Neural crest cell (in vitro differentiated cells): ENCODE measurements at places on chromosomes 5 and 9. TPM values are rescaled to one million over a fixed set of nuclear protein-coding genes. Genes with fewer than 3 reads are reported as not detected.

DNA sequence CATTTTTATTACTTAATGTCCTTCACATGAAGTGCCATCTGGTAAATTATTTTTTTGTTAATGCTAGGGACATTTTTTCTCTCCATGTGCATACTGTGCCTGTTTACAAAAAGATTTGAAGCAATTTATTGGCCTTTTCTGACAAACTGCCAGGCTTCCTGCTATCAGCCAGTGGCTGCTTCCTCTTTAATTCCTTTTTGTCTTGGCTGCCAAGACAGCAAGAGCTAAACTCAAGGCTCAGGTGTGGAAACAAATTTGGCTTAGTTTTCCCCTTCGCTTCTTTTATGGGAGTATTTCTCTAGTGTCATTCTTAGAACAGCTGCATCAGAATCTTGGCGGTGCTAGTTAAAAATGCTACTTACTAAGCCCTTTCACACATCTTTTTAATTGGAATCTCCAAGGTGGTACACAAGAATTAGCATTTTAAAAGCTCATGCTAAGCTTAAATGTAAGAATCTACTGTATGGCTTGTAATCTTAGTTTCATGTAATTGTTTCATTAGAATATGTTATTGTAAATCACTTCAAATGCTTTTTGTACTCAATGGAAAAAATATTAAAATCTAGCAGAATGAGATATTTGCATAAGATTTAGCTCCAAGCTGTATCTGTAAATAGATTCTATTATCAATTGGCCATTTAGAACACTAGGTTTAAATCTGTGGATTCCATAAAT is 134.2 kb upstream of the RASGRF2 start:
- DNase-seq, result no peak
- H3K36me3 ChIP-seq, result peaks cover 49% of the 10 kb centered on the region
- no peaks in the 10 kb centered on the region for H3K27me3 ChIP-seq
- H3K4me3 ChIP-seq, result no peak overlapping the region

Gene GHR
- total RNA-seq, result 0.27 and 0.61 TPM in 2 replicates

Gene DCTN4
- total RNA-seq, result 77.3 and 83.3 TPM in 2 replicates

Gene SIT1
- 0.33 TPM in 1 of 2 replicates, not detected in the other for total RNA-seq

- DNase-seq, result no peak
- no peaks in the 10 kb centered on the region for H3K4me1 ChIP-seq
- H3K36me3 ChIP-seq, result no peaks in the 10 kb centered on the region
- no peak overlapping the region for H3K4me3 ChIP-seq
- peaks cover under 1% of the 10 kb centered on the region for H3K27me3 ChIP-seq
Measured at GRCh38 chr5:71883742-71884103, 164.6 kb downstream of the CARTPT start.

DNA sequence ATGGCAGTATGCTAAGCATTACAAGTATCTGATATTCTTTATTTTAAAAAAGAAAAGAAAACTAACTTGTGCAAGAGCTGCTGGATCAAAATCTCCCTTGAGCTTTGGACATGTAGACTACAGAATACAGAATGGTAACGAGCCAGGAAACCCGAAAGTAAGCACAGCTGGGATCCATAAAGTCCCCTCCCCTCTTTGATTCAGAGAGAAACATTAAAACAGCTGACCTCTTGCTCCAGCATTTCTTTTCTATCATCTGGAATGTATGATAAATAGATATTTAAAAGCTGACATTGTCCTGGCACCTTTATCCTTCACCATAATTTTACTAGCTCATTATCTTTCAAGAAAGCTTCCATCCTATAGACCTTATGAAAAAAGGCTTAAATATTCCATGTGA is 28.2 kb upstream of the LPAR1 start:
- H3K27ac ChIP-seq, result no peak overlapping the region
- DNase-seq, result no peak
- H3K27me3 ChIP-seq, result no peaks in the 10 kb centered on the region
- H3K4me3 ChIP-seq, result no peak overlapping the region
- H3K4me1 ChIP-seq, result peaks cover 3% of the 10 kb centered on the region

Gene IFNA6
- not detected in 2 replicates for total RNA-seq

DNA sequence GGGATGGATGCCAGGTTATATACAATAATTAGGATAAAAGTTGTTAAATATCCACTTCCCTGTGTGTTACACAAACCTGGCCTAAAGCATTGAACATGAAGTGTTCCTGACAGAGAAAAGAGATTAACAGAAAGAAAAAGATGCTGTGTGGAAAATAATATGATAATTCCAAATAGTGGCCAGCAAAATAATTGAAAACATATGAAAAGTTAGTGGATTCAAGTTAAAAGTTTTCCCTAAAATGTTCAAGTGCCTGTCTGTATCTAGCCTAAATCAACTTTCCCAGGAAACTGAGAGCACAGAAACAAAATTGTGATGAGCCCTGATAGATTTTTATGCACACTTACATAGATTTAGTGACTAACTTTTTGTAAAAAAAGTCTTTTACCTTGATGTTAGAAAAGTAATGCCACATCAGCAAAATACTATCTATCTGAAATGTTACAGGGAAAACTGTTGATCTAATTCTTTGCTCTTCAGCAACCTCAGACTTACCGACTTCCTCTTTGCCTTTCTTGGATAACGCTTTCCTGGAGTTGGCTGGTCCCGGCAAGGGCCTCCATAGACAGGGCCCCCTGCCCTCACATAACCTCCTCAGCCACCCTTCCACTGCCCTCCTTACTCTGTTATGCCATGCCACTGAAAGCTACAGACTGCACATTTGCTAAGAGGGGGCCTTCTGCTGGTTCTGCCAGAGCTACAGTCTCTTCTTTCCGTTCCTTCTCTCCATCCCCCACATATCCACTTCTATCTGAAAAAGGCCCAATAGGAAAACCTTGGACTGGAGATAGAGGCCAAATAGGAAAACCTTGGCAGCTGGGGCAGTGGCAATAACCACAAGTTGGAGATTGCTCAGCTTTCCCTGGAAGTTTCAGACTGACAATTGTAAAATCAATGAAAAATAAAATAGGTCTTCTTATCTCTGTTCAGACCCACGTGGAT is 44.4 kb downstream of the ZNF474 start:
- H3K27me3 ChIP-seq, result no peaks in the 10 kb centered on the region
- no peak overlapping the region for H3K4me3 ChIP-seq
- peaks cover 8% of the 10 kb centered on the region for H3K4me1 ChIP-seq
- no peak overlapping the region for H3K27ac ChIP-seq
